ENCODE measurements at places on chromosomes 6 and 20.

- no peak for DNase-seq
Measured at GRCh38 chr20:3763671-3764601, 3.6 kb downstream of the ADISSP start.

DNA sequence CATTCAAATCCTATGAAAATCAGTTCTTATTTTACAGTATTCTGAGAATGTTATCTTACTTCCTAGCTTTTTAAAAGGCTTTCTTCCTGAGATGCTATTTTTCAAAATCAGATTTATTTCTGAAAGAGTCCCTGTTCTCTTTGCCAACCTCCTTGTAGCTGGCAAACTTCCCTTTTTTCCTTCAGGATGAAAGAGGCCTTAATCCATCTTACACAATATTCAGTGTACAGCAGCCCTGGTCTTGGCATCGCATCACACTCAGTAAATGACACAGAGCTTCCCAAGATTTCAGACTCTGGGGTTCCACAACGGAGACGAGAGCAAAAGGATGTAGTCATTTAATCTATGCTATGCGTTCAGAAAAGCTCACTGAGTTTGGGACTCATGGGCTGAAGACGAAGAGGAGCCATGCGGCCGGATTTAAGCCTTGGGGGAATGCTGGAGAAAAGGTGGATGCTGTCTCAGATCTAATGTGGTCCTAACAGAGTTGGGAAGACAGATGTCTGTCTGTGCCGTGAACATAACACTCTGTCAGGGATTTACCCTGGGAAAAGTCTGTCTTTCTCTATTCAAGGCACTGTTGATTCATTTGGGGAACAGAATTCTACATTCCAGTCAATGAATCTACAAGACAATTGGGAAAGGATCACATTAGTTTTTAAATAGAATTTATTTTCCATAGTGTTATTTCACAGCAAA is 616.4 kb upstream of the AGPAT4 start:
- DNase-seq, result no peak

GRCh38 chr20:10558635-10559187 is 115.1 kb downstream of the JAG1 start:
- DNase-seq, result no peak

GRCh38 chr6:45665859-45666258 is 288.1 kb upstream of the SUPT3H start:
- DNase-seq, result no peak

DNA sequence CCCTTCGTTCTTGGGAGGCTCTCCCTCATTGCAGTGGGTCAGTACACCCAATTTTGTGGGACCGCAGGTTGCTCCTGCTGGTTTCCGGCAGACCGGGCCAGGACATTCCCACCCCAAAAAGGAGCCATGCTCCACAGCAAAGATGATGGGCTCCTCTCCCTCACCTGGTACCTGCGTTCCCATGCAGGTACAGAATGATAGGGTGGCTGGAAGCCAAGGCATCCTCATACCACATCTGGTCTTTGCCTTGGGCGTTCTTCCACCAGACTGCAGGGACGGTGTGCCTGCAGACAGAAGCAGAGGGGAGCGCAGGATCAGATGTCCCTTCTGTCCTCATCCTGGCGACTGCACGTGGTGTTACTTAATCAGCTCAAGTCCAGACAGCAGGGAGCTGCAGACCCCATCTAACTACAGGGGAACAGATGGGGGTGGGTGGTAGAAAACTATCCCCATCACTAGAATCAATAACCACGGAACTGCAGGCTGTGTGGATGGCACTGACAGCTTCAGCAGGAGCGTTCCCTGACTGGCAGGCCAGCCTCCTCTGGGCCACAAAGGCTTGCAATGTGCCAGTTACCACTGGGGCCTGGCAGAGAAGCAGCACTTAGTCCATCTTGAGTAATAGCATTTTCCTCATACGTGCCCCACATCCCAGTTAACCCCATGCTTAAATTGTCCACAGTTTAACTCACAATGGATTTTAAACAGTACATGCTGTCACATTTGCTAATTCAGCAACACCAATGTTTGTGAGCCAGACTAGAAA is 70.4 kb downstream of the ABHD12 start:
- no peak for DNase-seq

DNA sequence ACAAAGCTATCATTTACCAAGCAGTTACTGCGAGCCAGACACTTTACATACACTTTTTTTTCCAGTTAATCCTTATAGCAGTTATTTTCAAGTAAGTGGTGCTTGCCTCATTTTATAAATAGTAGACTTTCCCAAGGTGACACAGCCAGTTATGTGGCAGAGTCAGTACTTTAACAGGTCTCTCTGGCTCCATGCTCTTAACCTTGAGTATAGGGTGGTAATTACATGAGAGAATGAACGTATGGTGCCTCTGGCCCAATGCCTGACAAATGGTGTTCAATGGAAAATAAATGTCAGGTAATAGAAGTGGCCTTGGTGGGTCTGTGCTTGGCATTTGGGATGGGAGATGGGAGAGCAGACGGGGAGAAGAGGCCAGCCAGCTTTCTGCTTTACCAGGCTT is 316.3 kb downstream of the SLC35F1 start:
- DNase-seq, result no peak

DNA sequence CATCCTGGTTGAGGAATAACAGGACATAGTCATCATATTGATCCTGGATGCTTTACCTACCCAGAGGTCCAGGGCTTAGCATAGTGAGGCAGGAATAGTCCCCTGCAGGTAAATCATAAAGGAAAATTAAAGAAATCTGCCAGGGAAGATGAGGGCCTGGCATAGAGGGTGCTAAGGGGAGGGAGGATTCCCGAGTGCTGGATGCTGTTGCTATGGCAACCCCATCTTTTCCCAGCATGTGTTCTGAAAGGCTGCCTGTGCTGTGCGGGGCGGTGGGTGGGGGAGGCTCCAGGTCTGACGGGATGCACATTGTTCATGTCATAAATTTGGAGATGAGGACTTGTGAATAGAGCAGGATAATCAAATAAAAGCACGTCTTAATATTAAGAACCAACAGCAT is 212.6 kb upstream of the PCSK2 start:
- DNase-seq, result no peak

- peak; percentile 59 for DNase-seq
Measured at GRCh38 chr20:37179683-37180524, 556 bp upstream of the MROH8 start.

- DNase-seq, result no peak
Measured at GRCh38 chr20:25295386-25296093, 47.7 kb downstream of the PYGB start.

GRCh38 chr6:44697327-44697726 is 309.8 kb downstream of the CDC5L start:
- no peak for DNase-seq

DNA sequence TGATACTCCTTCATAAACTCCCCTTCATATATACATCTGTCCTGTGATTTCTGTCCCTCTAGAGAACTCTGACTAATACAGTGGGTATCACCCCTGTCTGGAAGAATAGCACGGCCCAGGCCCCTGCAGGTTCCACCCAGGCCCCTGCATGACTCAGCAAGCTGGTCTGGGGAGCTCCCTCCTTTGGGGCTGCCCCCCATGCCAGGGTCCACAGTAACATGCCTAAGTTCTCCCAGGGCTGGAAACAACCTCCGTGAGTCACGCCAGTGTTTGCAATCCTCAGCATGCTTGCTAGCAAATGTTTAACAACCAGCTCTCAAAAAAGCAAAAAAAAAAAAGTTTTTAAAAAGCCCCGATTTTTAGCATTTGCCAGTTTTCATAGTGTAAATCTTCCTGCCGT is 134.3 kb upstream of the CDH4 start:
- DNase-seq, result no peak

DNA sequence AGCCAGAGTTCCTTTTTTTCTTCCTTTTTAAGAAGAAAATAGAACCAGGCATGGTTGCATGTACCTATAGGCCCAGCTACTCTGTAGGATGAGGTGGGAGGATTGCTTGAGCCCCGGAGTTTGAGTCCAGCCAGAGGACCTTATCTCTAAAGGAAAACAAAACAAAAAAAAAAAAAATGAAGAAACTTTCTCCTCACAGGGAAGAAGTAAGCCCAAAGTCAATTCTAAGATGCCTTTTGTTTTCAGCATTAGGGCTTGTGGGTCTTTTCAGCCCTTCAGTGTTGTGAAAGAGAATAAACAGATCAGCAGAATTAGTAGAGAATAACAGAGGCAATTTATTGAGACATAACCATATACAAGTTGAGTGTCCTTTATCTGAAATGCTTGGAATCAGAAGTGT is 26.8 kb downstream of the ZNF451 start:
- no peak for DNase-seq

GRCh38 chr6:131208787-131209186 is 73.5 kb downstream of the AKAP7 start:
- no peak for DNase-seq

DNA sequence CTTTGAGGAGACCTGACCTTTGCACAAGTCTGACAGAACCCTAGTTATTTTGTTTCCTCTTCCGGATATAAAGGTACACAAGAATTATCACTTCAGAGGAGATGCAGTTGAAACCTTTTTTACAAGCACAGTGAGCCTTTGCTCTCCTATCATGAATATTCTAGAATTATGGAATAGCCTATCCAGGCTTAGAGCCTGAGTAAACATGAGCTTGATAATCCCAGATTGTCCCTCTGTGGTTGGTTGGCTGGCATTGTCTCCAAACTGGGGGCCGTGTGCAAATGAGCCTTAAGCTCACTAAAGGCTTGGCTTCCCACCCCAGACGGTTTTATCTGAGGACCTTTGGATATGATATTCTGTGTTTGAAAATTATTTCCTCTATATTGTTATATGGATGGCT is 32.0 kb downstream of the BTBD3 start:
- no peak for DNase-seq

GRCh38 chr6:149306967-149307366 is 10.5 kb upstream of the TAB2 start:
- DNase-seq, result no peak

- peak; percentile 23 for DNase-seq
Measured at GRCh38 chr6:33112148-33112547, 36.4 kb downstream of the HLA-DPB1 start.

DNA sequence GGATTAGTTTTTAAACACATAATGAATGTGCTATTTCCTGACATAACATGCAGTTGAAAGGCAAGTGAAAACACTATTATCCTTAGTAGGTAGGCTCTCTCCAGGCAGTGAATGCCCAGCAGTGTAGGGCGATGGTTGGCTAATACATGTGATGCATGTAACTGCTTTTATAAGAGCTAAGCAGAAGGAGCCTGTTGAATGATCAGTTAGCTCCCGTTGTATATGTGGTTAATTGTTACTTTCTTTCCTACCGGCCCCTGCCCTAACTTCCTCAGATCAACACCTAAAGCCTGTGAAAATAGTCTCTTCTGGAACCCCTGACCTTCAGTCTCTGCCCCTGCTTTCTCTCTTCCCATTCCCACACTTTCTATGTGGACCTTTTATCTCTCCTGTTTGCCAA is 10.5 kb downstream of the SOX4 start:
- DNase-seq, result no peak

DNA sequence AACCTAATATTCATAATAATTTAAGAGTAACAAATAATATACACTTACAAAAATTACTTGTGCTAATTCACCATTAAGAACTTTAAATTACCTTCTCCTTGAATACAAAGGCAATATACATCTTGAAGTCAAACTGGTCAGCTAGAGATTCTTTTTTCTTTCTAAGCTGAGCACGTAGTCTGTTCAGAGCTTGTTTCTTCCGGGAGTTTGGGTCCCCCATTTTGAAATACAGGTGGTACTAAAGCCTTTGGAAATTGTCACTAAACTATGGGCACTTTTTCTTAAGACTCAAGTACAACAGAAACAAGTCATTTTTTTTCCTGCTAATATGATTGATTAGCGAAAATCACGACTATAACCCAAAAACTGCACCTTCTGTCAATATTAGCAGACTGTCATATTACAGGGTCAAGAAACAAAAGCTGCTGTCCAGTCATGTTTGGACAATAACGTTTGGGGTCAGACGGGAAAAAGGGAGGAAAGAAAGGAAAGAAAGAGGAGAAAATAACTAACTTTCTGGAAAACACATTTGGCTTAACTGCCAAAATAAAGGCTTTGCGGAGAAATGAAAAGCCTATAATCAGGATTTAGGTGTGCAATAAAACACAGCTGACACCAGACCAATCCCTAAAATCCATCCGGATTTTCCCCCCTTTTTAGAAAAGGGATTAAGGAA is 367 bp downstream of the C6orf62 start:
- DNase-seq, result no peak

DNA sequence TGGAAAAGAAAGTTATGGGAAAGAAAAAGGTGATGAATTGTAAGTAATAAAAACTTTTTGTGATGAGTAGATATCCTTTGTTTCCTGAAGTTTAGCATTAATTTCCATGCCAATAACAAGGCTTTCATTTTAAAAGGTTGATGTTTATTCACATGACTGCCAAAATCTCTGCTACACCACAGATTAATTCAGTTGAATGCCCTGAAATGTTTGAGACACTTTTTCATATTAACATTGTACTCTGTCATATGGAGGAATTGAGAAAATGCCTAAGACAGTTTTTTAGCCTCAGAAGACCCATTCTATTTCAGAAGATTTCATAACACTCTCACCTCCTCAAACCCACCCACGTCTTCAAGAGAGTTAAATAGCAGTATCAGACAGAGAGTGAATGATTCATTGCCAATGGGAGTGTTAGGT is 115.5 kb downstream of the ADGRG6 start:
- DNase-seq, result no peak

DNA sequence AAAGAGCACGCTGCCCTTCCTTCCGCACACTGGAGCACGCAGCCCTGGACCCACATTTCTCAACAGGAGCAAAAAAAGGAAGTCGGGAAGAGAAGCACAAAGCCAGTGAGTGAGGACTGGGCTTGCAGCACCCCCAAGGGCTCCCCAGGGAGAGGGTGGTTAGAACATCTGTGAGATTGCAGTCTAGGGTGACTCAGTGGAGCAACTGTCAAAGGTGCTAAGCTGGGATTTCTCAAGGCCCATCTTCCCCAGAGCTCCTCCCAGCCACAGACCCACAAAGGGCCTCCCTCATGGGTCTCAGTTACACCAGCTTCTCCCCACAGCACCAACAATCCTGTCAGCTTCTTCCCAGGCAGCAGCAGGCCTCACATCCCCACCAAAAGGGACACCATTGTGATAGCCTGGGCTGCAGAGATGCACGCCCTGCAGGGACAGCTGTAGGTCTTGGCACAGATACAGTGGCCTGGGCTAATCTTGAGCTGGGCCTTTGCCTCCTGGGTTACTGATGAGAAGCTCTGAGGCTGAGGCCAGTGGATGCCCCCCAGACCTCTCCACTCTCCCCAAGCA is 39.6 kb upstream of the CD93 start:
- DNase-seq, result no peak

DNA sequence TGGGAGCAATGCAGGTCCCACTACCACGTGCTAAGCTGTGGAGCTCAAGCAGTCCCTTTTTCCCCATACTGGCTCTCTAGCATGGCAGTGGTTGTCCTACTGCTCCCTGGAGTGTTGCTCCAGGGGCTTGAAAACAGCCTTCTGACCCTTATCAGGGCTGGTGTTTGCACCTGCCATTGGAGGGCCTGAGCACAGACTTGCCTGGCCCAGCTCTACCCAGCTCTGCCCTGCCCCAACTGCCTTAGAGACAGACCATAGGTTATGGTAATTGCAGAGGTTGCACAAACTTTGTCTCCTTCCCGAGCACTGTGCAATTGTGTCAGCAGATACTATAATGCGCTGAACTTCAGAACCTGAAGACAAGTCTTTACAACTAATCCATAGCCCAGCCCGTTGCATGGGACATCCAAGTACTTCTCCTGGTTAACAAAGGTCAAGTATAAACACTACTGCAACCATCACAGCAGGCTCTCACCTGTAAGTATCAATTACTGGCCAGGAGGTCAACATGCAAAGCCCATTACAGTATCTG is 58.7 kb downstream of the PDSS2 start:
- DNase-seq, result no peak

- DNase-seq, result no peak
Measured at GRCh38 chr20:34089175-34089479, 22.9 kb downstream of the EIF2S2 start.

All from HepG2 (cell line).